ENCODE measurements at places on chromosomes 12 and 14. TPM values are rescaled to one million over a fixed set of nuclear protein-coding genes. Genes with fewer than 3 reads are reported as not detected.

DNA sequence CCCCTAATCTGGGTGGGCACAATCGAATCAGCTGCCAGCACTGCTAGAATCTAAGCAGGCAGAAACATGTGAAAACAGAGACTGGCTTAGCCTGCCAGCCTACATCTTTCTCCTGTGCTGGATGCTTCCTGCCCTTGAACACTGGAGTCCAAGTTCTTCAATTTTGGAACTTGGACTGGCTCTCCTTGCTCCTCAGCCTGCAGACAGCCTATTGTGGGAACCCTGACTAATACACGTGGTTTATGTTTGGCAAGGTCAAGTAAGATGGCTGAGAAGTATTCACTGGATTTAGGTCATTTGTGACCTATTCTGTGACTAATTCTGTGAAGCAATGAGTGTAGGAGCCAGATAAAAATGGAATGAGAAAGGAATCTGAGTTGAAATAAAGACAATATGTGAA lies 11.0 kb downstream of the GPR135 start:
- DNase-seq = no peak

DNA sequence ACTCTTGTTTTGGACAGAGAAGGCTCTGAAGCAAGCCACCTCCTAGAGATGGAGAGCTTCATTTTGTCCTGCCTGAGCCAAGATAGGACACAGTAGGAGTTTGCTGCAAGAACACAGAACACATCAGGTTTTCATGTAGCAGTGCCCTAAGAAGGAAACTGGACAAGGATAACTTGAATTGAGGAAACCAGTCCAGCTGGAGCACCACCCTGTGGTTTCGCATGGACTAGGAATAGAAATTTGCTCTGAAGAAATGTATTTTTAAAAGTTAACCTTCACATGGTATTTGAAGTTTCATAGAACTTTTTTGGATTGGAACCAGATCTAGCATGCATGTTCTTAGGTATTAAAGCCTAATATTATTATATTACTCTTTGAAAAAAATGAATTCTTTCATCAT lies 68.8 kb downstream of the RERG start:
- no peak for DNase-seq

DNA sequence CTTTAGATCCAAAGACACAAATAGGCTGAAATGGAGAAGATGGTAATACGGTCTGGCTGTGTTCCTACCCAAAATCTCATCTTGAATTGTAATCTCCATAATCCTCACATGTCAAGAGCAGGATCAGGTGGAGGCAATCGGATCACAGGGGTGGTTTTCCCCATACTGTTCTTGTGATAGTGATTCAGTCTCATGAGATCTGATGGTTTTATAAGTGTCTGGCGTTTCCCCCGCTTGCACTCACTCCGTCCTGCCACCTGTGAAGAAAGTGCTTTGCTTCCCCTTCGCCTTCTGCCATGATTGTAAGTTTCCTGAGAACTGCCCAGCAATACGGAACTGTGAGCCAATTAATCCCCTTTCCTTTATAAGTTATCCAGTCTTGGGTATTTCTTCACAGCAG lies 1795.5 kb upstream of the FLRT2 start:
- DNase-seq = no peak

- DNase-seq = no peak
These were observed 155.6 kb downstream of the MON2 start for GRCh38 chr12:62622177-62622576.

GRCh38 chr14:100325958-100326357 lies 2.8 kb downstream of the SLC25A47 start:
- DNase-seq = no peak

DNA sequence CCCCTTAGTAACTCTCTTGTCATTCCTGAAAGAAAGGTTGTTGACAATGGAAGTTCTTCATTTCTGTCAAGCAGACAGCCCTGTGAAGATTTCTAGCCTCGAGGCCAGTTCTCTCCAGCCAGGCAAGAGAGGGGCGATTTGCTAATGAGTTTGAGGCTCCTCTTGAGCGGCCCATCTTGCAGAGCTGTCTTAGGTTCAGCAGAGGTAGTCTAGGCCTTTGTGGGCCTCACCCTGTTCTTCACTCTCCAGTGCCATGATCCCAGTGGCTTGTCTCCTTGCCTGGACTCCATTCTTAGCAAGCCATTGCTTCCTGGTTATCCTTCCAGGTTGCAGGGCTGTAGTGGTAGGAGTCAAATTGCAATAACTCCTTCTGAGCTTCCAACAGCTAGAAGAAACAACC lies 9.7 kb downstream of the TPH2 start:
- no peak for DNase-seq

- DNase-seq = no peak
These were observed 128.4 kb upstream of the NCOR2 start for GRCh38 chr12:124695861-124696260.

GRCh38 chr12:116687888-116688287 lies 50.0 kb downstream of the SPRING1 start:
- DNase-seq = peak; percentile 59

DNA sequence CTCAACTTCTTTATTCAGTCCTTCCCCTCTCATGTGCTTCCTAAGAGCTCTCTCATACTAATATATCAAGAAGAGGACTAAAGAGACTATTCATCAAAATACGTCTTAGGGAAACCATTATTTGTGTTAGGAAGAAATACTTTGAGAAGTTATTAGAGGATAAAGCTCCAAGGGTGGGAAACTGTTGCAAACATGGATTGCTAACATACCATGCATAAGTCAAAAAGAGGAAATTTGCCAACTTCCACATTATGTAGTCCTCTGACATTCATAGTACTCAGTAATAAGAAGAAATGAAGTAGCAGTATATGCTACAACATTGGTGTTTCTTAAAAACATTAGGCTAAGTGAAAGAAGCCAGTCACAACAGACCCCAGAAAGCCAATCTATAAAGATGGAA lies 128.8 kb upstream of the CLEC14A start:
- no peak for DNase-seq

DNA sequence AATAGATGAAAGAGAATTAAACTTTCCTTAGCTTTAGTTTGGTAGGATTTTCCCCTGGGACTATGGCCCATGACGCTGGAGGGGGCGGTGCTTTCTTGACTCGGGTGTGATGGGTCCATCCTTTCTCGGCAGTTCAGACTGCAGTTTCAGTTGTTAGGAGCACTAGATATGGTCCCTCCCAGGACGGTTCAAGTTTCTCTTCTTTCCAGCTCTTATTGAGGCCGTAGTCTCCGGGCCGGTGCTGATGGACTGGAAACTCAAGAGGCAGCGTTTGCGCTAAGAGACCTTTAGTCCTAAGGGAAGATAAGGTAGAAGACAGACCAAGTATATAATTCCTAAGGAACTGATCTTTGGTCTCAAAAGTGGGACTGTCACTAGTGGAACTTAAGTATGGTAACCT lies 111.2 kb downstream of the RIN3 start:
- no peak for DNase-seq

DNA sequence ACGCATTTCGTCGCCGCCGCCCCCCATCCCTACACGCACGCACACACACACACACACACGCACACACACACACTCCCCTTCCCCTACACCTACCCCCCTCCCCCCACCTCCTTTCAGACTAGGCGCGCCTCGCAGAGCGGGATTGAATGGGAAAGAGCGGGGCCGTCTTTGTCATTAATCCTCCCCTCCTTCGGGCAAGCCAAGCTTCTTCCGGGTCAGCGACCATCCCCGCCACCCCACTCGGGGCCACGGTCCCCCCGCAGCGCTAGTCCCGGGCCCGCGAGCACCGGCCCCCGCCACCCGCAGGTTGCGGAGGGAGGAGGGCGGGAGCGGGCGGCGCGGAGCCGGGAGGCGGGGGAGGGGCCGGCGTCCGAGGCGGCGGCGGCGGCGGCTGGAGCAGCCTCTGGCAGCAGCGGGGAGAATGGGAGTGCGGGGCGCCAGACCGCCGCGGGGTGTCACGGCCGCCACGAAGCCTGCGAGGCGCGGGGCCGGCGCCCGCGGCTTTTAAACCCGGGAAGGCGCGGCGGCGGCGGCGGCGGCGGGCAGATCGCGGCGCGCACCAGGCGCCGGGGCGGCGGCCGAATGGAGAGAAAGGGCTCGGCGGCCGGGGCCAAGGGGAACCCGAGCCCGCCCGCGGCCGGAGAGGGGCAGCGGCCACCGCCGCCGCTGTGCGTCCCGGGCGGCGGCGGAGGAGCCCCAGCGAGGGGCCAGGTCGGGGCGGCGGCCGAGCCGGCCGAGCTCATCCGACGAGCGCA lies at the start of gene TTC9:
Gene TTC9, plus strand, starts transcription at position 369 of the 755 bp plus-strand sequence. Its CDS starts 214 bp downstream, at position 583.
- no peak for DNase-seq

DNA sequence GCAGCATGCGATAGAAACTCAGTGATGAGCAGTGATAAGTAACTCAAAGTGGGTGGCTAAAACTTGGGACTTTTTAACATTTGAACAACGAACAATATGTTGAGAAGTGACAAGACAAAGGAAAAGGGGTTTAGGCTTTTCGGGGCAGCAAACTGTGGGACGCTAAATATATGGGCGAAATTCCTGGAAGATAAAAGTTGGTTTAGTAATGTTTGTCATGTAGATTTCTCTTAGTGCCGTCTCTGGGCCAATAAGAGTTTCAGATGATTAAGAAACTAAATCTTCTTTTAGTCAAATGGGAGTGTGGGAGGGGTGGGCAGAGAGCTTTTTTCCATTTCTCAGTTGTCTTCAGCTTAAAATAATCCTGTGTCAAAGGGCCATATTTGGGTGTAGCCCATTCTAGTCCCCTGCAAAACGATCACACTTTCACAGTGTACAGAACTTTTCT lies 41.7 kb upstream of the FUT8 start:
- DNase-seq = no peak

- no peak for DNase-seq
These were observed 124.2 kb upstream of the ATF1 start for GRCh38 chr12:50639721-50640120.

DNA sequence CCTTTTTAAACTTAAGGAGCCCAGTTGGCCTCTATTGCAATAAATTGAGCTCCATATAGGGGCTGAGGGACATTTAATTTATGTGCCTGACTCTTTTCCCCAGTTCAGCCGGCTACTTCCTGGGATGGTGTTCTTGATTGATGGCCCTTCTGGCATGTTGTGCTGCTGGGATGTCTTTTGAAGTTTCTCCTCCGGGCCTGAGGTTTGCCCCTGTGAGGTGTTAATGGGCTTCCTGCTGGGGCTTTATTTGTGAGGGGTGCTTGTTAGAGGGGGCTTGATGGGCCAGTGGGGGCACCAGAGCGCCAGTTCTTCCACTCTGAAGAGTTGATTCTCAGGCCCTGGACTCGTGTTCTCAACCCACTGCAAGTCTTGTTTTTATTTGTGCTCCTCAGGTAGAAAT lies 69.6 kb downstream of the CHST11 start:
- DNase-seq = no peak

DNA sequence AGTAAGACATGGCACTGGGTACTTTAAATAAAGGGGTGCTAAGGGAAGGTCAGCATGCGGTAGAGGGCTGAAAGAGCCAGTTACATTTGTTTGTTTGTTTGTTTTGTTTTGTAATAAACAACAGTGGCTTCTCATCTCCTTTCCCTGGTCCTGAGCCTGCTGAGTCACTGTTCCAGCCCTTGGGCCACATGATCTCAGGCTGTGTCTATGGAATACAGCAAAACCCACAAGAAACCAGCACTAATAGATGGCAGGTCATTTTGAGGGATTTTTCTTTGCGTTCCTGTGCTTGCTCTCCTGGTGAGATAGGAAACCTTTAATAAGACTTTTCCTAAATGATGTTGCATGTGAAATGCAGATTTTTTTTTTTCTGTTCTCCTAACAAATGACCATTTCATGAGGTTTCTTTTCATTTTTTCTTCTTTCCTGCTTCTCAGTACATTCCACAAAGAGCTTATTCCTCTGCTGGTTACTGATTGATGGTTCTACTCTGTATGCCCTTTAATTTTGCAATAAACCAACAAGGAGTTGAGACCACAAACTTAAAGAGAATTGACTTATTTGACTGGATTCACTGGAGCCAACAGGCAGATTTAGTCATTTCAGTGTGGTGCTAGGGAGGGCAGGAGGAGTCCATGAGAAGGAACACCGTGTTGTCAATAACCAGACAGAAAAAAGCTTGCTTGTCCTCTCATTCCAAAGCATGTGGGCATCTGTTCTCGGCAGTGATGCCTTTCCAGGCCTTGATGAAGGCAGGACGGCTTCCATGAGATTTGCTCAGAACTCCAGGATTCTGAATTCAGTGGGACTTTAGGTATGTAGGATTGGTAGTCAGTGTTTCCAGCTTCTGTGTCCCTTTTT lies 459.2 kb downstream of the RAD51B start:
- no peak for DNase-seq

- no peak for DNase-seq
These were observed 16.8 kb upstream of the TESPA1 start for GRCh38 chr12:55001198-55001868.

DNA sequence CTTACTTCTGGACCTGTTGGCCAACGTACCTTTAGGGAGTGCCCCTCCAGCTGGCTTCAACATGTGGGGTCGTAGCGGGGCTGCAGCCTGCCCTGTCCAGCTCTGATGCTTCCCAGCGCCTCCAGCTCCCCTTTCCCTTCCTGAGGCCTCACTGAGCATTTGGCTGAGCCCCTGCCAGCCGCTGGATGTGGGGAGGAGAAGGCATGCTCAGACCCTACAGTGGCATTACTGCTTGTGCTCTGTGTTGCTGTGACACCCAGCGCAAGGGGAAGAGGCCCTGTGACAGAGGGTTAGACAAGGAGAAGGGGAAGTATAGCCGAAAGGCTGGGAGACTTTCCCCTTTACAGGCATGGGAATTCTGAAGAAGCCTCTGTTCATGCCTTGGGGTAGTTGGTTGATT lies 145.9 kb downstream of the PRKCH start:
- no peak for DNase-seq

GRCh38 chr14:56413721-56414120 lies 165.9 kb upstream of the TMEM260 start:
- no peak for DNase-seq

DNA sequence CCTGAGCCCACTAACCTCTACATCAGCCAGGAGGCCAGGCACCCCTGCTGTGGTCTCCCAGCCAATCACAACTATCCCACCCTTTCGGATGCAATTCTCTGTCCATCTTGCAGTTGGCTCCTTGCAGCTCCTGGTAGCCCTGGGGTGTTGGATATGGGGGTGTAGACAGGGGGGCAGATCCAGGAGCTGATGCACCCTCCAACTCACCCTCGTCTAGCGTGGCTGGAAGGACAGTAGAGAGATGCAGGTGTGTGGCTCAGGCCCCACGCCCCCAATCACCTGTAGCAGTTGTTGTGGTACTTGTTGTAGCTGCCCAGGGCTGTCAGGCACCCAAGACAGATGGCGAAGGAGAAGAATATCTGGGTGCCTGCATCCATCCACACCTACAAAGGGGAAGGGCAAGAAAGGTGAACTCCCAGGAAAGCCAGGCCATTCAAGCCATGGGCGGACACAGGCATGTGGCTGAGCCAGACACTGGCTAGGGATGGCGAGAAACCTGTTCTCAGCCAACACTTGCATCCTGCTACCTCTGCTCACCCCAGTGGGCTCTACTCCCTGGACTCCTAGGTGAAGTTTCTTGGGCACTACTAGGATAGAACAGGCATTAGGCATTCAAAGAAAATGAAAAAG lies 13.4 kb upstream of the SLC6A12 start:
- no peak for DNase-seq

MAP3K9 gene
- total RNA-seq = 5.9 TPM

GPRC5D gene
- not detected for total RNA-seq

LALBA gene
- total RNA-seq = not detected

KRT1 gene
- 3.9 TPM for total RNA-seq

TAS2R43 gene
- 2.3 TPM for total RNA-seq

PLEKHG7 gene
- total RNA-seq = not detected

FAM90A1 gene
- 0.47 TPM for total RNA-seq

GZMH gene
- 1.2 TPM for total RNA-seq

All from CD4-positive, alpha-beta T cell (primary cell).